ENCODE measurements at places on chromosomes 5 and 9. TPM values are rescaled to one million over a fixed set of nuclear protein-coding genes. Genes with fewer than 3 reads are reported as not detected.

HRCT1 gene
- polyA plus RNA-seq = 6.3 TPM

ELOVL7 gene
- polyA plus RNA-seq = 4.1 TPM

DHFR gene
- 12.6 TPM for polyA plus RNA-seq

IL3 gene
- not detected for polyA plus RNA-seq

BTNL3 gene
- polyA plus RNA-seq = 1.8 TPM

ENTPD2 gene
- 0.39 TPM for polyA plus RNA-seq

OMD gene
- polyA plus RNA-seq = 0.30 TPM

SLC34A3 gene
- 0.03 TPM for polyA plus RNA-seq

Data from lung (tissue), 17 donors.